BJ (cell line): ENCODE measurements at places on chromosomes 6 and 20. TPM values are rescaled to one million over a fixed set of nuclear protein-coding genes. Genes with fewer than 3 reads are reported as not detected.

The TRERF1 gene
- polyA plus RNA-seq, result 2.7 and 3.5 TPM in 2 replicates

The SLC17A1 gene
- not detected in 2 replicates for polyA plus RNA-seq

The EDN1 gene
- 3.2 and 4.0 TPM in 2 replicates for polyA plus RNA-seq

The IYD gene
- not detected in 2 replicates for polyA plus RNA-seq

The BMP7 gene
- not detected in 2 replicates for polyA plus RNA-seq

DNA sequence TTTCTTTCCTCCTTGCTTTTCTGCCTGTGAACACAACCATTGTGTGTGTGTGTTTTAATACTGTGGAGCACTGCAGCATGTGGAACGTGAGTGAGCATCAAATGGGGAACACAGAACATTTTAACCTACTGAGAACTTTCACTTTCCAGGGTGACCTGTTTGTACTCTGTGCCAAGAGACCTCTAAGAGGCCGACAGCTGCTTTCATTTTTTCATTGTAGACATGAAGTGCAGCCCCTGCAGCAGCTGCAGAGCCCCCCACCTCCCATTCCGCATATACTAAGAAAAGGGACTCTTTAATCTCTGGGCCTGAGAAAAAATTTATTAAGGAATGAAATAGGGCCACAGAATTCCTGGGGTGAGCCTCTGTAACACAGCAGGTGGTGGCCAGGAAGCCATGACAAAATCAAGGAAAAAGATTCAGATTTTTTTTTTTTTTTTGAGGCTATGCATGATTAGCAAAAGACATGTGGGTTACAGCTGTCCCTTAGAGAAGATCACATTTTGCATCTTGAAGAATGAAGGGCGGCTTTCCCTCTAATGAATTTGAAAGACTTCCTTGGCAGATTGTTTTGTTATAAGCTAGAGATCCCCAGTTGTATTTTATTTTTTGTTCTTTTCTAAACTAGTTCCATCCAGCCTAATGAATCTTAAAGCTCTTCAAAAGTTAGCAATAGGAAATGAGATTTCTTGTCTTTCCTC lies 503.4 kb downstream of the CD109 start:
- no peak for DNase-seq

GRCh38 chr6:83592770-83593394 lies 80.5 kb downstream of the PRSS35 start:
- DNase-seq, result no peak

DNA sequence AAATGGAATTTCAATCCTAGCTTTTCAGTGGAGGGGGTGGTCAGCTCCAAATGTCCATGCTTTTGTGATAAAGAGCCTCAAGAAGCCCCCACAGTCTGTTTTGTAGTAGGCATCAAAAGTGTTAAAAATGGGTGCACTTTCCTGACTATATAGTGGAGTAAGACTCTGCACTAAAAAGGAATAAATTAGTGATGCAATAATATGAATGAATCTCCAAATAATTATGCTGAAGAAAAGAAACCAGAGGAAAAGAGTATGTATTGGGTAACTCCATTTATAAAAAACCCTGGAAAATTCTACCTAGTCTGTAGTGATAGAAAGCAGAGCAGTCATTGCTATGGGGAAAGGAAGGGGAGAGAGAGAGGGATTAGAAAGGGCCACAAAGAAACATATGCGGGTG lies 310.4 kb upstream of the SUPT3H start:
- no peak for DNase-seq

DNA sequence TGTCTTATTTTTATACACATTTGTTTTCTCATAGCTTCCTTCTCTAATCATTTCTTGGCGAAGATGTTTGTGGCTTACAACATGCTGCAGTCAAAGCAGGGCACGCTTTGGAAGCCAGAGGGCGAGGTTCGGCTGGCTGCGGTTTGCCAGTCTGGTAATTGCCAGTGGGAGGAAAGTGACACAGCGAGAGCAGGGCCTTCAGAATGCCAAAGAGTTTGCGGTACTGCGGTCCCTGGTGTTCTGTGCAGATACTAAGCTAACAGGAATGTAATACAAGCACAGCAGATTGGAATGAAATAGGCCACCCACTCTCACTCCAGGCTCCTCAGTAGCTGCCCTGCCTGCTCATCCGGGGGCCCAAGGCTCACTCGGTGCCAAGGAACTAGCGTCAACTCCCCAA lies 58.7 kb upstream of the TGM3 start:
- peak; percentile 98 for DNase-seq

- DNase-seq, result no peak
These were observed 7.8 kb downstream of the KCNG1 start for GRCh38 chr20:51014797-51015722.

GRCh38 chr20:8260837-8261251 lies 128.8 kb downstream of the PLCB1 start:
- no peak for DNase-seq

- DNase-seq, result no peak
These were observed 50.8 kb downstream of the GFOD1 start for GRCh38 chr6:13436399-13437217.

DNA sequence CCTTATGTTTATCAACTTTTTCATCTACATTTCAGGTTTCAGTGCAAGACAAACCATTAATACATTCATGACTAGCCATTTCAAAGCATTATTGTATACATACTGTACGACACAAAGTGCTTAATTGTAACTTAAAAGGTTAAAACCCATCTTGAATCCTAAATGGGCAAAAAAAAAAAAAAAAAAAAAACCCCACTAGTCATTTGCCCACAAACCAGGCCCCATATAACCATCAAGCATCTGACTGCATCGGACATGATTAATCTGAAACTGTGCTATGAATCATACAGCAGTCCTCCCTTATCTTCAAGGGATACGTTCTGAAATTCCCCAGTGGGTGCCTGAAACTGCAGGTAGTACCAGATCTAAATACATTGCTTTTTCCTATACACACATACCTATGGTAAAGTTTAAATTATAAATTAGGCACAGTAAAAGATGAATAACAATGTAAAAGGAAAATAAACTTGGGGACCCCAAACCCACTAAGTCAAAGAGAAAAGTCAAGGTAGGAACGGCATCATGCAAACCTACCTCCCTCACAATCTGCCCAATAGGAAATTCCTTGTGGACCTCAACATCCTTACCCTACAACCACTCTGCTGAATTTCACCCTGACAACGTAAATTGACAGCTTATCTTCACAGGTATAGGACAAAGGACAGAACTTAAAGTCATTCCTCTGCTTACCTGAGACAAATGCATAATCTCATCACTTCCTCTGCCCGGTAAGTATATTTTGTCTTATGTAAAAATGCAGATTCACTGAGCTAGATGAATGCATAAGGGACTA lies 14.3 kb downstream of the B4GALT5 start:
- DNase-seq, result no peak

DNA sequence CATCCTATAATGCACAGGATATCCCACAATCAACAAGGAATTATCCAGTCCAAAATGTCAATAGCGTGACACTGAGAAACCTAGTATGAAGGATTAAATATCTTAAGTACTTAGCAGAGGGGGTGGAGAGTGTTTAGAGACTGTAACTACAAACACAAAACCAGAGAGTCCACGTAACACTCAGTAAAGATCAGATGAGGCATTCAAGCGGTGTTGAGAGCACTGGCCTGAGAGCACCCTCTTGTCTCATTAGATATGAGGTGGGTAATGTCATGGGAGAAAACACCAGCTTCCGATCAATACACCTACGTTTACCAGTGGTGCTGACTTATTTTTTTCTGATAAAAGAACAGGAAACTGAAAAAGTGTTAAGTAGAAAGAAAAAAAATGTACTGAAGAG lies 2.3 kb downstream of the FAM184A start:
- DNase-seq, result no peak

DNA sequence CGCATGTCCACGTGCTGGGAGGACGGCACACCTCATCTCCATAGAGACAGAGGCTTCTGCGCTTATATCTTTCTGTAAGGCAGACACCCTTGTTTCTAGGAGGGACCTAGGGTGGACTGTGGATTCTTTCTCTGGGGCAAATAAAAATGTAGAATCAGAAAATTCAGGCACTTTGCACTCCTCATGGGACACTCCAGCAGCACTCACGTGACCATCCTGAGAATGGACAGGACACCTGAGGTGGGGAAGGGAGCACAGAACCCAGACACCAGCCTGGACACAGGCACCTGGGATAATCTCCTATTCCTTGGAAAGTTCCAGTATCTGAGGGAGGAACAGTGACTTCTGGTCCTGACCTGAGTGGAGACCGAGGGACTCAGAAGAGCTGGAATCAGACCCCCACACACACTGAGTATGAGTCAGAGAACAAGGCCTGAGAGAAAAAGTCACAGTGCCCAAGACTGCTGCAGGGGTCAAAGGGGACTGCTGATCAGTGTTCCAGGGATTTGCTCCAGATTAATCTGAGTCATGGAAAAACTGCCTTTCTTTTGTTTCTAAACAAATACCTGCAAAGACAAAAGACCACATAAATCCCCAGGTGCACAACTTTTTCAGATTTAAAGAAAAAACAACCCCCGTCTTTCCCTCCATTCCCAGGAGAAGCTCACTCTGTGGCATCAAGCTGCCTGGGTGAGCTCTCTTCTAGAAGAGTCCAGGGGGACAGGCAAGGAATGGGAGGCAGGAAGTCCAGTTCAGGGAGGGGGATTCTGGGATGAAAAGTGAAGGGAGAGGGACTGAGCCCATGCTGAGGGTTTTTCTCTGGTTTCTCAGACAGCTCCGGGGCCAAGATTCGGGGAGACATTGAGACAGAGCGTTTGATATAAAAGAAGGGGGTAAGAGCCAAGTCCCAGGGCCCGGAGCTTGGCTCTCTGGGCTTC lies 35.6 kb upstream of the MICB start:
- DNase-seq, result no peak

GRCh38 chr20:38123021-38123587 lies 42.0 kb downstream of the TGM2 start:
- no peak for DNase-seq

- no peak for DNase-seq
These were observed 54.3 kb downstream of the ADTRP start for GRCh38 chr6:11724286-11724685.

GRCh38 chr6:111086685-111087084 lies 618 bp upstream of the SLC16A10 start:
- no peak for DNase-seq

DNA sequence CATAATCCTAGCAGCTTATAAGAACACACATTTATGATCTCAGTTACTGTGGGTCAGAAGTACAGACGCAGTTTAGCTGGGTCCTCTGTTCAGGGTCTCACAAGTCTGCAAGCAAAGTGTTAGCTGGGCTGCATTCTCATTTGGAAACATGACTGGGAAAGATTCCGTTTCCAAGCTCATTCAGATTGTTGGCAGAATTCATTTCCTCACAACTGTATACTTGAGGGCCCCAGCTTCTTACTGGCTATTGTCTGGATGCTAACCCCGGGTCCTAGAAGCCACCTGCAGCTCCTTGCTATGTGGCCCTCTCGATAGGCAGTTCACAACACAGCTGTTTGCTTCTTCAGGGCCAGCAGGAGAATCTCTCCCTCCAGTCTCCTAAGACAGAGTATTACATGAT lies 13.1 kb downstream of the TCP11 start:
- DNase-seq, result no peak
